Effector CD4-positive, alpha-beta T cell (primary cell): ENCODE measurements at places on chromosomes 4 and X.

GRCh38 chr4:186536285-186536684, 19.1 kb downstream of the MTNR1A start:
- DNase-seq = no peak

- no peak for DNase-seq
These were observed 28.3 kb upstream of the AMELX start for GRCh38 chrX:11264925-11265324.

- no peak for DNase-seq
These were observed 186.4 kb downstream of the DCTD start for GRCh38 chr4:182730791-182731190.

- no peak for DNase-seq
These were observed 1.4 kb downstream of the THOC2 start for GRCh38 chrX:123731258-123731986.

DNA sequence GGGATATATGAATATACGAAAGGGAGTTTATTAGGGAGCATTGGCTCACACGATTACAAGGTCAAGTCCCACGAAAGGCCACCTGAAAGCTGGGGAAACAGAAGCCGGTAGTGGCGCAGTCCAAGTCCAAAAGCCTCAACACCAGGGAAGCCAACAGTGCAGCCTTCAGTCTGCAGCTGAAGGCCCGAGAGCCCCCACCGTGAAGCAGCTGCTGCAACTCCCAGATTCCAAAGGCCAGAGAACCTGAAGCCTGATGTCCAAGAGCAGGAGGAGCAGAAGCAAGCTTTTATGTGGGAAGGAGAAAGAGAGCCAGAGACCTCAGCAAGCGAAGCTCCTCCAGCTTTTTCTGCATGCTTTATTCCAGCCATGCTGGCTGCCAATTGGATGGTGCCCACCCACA, 275.8 kb downstream of the PTTG2 start:
- DNase-seq = no peak

- no peak for DNase-seq
These were observed 181.1 kb upstream of the PRPS2 start for GRCh38 chrX:12610079-12610478.

DNA sequence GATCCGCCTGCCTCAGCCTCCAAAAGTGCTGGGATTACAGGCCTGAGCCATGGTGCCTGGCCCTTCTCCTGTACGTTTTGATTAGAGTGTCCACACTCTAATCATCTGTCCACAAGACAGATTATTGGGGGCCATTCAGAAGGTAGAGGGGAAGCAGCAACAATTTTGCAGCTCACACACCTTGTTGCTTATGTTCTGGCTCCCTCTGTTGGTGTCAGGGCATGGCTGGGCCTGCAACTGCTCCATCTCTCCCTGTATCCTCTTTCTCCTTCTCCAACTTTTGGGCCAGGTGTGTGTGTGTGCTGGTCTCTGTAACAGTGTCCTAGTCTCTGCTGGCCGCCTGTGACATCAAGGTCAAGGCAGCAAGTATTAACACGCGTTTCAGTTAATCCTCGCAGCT, 125.5 kb upstream of the MBNL3 start:
- no peak for DNase-seq

GRCh38 chr4:173505924-173506518, 24.0 kb downstream of the HAND2 start:
- DNase-seq = peak; percentile 16

- no peak for DNase-seq
These were observed 40.0 kb downstream of the RIPPLY1 start for GRCh38 chrX:106862972-106863688.

GRCh38 chr4:131084997-131085396, 1989.0 kb downstream of the C4orf33 start:
- DNase-seq = no peak

- DNase-seq = no peak
These were observed 201.8 kb upstream of the NDST4 start for GRCh38 chr4:115315182-115315581.

DNA sequence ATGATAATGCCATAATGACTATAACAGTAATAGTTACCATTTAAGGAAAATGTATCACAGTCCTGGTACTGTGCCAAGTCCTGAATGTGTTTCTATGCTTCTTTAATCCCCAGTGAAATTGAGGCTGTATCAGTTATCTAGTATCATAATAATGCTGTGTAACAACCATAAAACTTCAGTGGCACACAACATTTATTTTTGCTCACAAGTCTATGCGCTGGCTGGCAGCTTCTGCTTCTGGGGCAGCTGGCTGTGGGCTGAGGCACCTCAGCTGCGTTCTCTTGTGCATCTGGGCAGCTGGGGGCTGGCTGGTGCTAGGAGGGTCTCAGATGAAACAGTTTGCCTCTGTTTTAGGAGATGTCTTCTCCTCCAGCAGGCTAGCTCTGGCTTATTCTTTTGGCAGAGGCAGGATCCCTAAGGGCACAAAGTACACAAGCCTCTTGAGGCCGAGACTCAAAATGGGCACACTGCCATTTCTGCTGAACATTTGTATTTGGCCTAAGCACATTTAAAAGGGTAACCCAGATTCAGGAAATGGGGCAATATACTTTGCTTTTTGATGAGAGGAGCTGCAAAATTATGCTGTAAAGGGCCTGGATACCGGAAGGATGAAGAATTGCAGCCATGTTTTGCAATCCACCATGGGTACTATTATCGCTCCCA, 62.6 kb upstream of the DHX15 start:
- no peak for DNase-seq

- no peak for DNase-seq
These were observed 30.8 kb upstream of the NDP start for GRCh38 chrX:44003975-44004374.

DNA sequence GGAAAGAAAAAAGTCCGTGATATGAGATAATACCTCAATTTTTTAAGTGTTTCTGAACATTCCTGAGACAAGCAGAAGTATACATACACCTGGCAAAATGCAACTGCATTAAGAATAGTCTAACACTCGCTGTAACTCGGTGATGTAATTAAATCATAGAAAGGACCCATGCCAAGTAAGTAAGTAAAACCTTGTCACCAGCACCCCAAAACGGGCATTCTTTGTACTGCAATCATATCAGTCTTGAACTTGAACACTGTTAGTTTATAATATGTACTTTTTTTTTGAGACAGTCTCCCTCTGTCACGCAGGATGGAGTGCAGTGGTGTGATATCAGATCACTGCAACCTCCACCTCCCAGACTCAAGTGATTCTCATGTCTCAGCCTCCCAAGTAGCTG, 47.4 kb downstream of the SMIM14 start:
- DNase-seq = no peak

DNA sequence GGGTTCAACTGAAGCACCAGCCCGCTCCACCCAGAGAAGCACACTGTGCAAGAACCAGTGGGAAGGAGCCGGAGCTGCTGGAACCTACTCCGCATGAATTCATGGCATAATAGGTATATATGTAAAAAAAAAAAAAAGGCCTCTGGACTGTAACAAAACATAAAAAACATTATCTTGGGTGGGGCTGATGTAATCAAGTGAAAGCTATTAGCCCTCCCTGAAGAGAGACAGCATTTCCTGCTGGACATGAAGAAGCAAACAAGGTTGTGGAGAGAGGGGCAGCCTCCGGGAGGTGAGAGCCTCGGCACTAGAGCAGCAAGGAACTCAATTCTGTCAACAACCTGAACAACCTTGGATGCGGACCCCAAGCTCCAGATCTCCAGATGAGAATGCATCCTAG, 50.7 kb downstream of the PLAC1 start:
- DNase-seq = no peak

GRCh38 chrX:103293118-103293517, 16.6 kb upstream of the TCEAL5 start:
- DNase-seq = no peak

GRCh38 chr4:24764345-24764744, 31.0 kb upstream of the SOD3 start:
- DNase-seq = no peak

DNA sequence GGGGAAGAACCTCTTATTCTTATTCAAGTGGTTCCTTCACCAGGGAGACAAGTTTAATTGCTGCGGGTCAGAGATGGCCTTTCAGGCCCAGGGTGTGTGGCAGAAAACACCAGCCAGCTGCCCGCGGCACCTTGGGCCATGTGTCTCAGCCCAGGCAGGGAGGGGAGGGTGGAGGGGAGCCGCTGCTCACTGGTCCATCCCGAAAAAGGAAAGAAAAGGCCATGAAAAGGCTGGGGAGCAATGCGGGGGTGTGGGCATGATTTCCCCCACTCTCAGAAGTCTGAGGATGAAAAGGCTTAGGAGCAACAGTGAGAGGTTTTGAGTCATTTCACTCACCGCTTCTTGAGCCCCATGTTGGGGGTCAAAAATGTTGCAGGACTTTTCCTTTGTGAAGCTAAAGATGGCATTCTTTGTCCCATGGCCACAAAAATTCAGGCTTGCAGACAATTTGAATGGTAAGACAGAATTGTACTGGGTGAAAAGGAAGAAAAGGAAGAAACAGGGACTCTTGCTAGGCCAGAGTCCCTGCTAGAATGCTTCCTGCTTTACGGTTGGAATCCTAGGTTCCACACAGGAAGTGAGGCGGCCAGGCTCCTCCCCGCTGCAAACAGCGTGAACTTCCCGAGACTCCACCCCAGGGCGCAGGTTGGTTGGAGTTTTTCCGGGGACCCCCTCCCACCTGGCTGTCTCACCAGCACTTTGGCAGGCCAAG, 17.4 kb upstream of the FAM47E start:
- DNase-seq = no peak

DNA sequence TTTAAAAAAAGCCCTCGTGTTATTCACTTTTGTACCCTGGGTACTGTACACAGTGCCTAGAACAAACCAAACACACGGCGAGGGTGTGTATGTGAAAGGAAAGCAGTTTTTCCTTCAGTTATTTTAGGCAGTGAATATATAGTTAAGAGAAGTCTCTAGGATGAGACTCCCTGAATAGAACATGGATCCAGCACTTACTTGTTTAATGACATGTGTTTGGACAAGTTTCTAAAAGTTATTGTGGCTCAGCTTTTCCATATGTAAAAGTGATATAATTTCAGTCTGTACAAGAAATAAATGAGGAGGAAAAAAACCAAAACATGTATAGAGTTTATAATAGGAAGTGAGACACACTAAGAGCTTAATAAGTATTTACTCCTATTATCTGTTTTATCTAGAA, 273.2 kb downstream of the ADGRL3 start:
- no peak for DNase-seq

- DNase-seq = no peak
These were observed 8.0 kb upstream of the ART3 start for GRCh38 chr4:76066546-76066945.

- DNase-seq = no peak
These were observed 98.2 kb upstream of the ARSJ start for GRCh38 chr4:114077610-114078009.

DNA sequence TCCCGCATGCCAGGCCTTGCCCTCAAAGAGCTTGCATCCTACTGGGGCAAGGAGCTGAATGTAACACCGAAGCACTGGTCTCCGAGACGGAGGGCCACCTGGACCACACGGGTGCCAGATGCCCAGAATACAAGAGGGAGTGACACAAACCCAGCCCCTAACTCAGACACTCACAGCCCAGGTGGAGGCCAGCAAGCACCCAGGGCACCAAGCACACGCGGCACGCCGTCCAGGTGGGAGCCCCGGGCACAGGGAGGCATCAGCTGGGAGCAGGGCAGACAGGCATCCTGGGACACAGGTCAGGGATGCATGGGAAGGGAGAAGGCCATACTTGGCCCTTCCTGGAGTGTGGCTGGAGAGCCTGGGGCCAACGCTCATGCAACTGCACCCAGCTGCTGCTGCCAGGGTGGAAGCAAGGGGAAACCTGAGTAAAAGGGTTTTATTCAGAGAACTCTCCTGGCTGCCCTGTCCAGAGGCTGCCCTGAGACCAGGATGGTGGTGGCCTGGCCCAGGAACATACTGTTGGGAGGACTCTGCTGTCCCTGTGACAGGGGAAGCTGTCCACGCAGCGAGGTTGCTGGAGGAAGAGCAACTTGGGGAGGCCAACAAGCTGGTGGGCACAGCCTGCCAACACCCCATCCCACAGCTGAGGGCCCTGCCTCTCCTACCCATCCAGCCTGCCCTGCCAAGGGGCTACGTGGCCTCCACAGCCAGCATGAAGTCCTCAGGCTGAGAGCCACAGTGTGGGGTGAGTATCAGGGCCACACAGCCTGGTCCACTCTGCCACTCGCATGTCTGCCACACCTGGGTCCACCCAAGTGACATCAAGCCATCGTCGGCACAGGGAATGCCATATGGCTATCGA, 22.2 kb upstream of the PPP2R2C start:
- DNase-seq = no peak

DNA sequence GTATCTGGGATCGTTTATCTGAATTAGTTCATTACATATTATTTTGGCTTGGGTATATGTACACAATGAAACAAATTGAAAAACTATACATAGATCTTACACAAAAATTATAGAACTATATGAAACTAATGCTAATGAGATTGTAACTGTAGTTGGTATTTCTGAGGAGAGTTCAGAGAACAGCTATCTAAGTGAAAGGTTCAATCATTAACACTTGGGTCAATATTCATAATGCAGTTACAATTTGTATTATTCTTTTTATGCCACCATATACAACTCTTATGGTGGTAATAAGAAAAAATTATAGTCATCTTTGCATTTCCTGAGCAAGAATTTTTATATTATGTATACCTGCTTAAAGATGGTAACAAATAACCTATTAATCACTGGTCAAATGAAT, 461.0 kb downstream of the GRXCR1 start:
- DNase-seq = no peak

DNA sequence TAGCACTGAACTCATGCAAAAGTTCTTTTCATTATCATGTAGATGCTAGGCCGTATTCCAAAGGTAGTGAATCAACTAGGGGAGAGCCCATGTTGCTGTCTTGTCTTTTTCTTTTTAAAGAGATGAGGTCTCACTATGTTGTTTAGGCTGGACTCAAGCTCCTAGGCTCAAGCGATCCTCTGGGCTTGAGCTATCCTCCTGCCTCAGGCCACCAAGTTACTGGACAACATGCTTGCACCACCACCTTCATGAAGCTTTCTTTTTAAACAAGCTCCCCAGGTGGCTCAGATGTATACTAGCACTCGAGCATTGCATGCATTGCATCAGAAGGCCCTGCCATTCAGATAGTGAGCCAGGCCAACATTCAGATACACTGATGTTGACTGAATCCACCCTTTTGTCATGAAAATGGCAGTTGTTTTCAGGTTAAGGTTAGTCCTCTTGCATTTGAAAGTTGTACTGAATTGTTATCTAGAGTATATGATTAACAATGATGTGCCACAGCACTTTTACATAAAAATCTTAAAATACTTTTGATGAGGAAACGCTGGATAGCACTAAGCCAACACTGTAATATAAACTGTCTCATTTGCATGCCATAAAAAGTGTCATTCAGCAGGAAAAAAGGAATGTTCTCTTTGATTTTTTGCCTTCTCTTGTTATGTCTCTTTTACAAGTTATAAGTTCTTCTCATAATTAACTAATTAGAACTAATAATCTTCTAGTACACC, 76.7 kb downstream of the FNIP2 start:
- DNase-seq = no peak

DNA sequence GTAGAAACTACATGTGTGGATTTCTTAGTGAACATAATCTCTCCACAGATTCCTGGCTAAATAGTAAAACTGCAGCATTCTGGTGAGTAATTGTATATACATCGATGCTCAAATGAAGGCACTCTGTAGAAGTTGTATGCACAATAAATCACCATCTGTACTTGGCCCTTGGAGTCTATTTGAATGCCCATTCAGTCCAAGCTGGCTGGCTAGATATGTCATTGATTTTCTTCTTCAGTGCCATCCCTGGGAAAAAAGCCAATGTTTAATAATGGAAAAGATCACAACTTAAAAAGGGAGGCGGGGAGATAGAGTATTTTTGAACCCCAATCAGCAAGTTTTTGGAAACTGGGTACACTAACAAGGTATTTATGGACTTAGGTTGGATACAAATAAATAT, 381.0 kb upstream of the TEX13C start:
- no peak for DNase-seq
